ENCODE measurements at places on chromosomes 16 and 17.

- no peak for DNase-seq
Measured at GRCh38 chr16:14172200-14172809, 101.2 kb downstream of the MRTFB start.

- DNase-seq = peak; percentile 65
Measured at GRCh38 chr17:31558748-31559583, 167.5 kb downstream of the RAB11FIP4 start.

- DNase-seq = peak; percentile 49
Measured at GRCh38 chr17:63984651-63985386, 12.1 kb upstream of the SCN4A start.

GRCh38 chr16:78142788-78143187 lies 43.3 kb downstream of the WWOX start:
- DNase-seq = no peak

GRCh38 chr16:87421003-87421912 lies 29.1 kb downstream of the MAP1LC3B start:
- peak; percentile 7 for DNase-seq

GRCh38 chr17:66813296-66813695 lies 21.6 kb upstream of the CACNG5 start:
- DNase-seq = no peak

- no peak for DNase-seq
Measured at GRCh38 chr17:27609611-27610303, 21.2 kb upstream of the LGALS9 start.

DNA sequence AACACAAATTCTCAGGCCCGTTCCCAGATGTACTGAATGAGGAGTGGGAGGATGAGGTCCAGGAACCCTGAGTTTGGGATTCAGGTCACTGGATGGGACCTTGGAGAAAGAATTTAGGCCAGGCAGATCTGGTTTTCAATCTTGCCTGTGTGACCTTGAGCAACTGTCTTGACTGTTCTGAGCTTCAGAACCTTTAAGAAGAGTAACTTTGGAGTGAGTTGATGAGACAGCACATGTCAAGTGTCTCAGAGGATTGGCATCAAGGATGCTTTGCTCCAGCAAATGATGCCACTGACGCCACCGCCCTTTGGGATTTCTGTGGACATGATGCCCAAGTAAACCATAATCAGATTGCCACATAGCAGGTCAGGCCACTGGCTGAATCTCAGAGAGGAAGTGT lies 56.2 kb upstream of the DNAJA2 start:
- DNase-seq = no peak

DNA sequence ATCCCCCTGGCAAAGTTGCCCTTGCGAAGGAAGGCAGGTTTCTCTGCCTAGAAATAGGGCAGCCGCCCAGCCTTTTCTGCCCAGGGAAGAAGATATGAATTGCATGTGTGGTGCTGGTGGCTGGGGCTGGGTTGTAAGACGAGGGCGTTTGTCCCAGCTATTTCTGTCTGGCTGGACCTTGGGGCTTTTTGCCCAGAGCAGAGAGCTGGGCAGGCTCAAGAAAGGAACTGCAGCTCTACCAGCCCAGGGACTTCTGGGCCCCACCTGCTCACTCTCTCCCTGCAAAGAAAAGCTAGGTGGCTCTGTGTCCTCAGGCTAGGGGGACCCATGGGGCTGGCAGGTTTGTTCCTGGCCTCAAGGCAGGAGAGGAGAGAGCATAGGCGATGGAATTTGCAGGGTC lies 586 bp downstream of the CACNG1 start:
- DNase-seq = no peak

DNA sequence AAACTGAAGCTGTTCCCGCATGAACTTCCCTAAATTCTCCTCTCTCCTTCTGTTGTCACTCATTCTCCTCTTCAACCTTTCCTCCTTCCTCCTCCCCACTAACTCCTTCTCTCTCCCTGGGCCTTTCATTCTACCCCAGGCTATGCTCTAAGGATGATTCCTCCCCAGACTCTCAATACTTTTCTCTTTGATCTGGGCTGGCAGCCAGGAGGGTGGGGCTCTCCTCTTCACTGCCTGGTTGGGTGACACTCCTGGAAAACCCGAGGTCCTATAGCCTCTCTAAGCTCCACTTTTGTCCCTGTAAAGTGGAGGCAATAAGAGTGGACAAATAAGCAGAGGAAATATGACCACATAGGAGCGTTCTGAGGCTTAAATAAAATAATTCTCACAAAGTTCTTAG lies 46.2 kb downstream of the HSD17B2 start:
- no peak for DNase-seq

- no peak for DNase-seq
Measured at GRCh38 chr17:79612468-79613194, 1.8 kb upstream of the RBFOX3 start.

DNA sequence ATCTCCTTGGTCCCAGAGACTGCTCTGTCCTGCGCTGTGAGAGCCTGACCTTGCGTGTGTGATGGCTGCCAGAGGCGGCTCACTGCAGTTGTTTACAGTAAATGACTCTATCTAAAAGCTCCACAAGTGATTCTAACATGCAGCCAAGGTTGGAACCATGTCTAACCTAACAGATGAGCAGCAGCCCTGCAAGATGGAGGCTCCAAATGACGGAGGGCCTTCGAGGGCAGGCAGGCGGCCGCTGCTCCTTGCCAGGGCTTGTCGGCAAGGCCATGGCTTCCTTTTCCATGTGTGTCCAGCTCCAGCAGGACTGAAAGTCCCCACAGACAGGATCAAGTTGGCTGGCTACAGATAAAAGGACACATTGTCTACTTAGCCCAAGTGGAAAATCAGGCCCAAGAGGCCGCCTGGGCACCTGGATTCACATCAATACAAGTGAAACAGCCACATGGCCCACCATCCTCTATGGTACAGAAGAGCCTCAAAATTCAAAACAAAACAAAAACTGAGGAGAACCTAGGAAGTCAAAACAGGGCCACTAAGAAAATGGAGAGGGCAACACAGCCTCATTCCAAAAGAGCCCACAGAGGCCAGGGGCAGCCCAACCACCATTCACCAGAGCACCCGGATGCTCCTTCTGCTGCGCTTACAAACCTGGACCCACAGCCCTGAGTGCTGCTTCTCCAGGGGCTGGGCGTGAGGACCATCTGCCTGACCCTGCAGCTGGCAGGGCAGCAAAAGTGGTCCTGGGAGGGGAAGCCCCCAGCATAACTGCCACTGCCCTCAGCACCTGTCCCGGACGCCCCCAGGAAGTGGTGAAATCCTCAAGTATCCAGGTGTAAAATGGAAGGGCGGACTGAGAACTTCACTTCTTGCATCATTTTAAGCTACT lies 65.0 kb downstream of the AMFR start:
- no peak for DNase-seq

GRCh38 chr16:85453703-85454102 lies 159.4 kb upstream of the GSE1 start:
- DNase-seq = no peak

GRCh38 chr17:39239640-39240314 lies 14.0 kb upstream of the STAC2 start:
- DNase-seq = peak; percentile 67

- peak; percentile 58 for DNase-seq
Measured at GRCh38 chr16:3157229-3158025, 22.6 kb downstream of the ZNF213 start.

- DNase-seq = no peak
Measured at GRCh38 chr16:50012182-50012581, 12.8 kb upstream of the CNEP1R1 start.

All from activated CD8-positive, alpha-beta memory T cell treated with anti-CD3 and anti-CD28 coated beads, Interleukin-2, amount 50 U/mL, for 4 hours (primary cell).